NCI-H1417 (cell line): ENCODE measurements at places on chromosomes 16 and 17.

DNA sequence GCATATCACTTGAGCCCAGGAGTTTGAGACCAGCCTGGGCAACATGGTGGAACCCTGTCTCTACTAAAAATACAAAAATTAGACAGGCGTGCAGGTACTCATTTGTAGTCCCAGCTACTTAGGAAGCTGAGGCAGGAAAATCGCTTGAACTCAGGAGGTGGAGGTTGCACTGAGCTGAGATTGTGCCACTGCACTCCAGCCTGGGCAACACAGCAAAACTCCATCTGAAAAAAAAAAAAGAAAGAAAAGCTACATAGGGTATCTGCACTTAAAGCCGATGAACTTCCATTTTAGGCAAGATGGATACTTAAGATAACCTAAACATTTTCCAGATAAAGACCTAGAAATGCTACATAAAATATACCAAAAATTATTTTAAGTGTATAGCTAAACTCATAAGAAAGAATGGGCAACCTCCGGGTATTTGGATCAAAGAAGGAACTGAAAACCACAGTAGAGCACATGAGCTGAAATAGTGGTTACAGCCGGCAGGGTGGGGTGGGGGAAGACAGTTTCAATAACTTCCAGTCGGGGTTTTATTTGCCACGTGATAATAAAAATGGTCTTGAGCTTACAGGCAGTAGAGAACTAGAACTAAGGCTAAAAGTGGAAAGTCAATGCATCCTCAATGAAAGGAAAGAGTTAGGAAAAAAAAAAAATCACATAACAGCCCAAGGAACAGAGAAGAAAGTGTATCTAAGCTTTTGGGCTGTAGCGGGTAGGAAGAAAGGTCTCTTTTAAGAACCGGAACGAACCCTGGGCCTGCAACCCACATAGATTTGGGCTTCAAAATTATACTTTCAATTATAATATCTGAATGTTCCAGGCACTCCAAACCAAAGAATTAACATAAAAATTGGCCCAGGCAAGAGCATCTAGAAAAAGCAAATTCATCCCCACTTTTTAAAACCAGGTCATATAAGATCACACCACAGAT is 53.1 kb downstream of the CFDP1 start:
- no peak for DNase-seq

GRCh38 chr17:68740555-68741447 is 139.6 kb upstream of the FAM20A start:
- no peak for DNase-seq

GRCh38 chr17:29663155-29663554 is 40.4 kb upstream of the CORO6 start:
- DNase-seq: no peak

- DNase-seq: no peak
These were observed 16.1 kb downstream of the SGCA start for GRCh38 chr17:50181591-50182560.

DNA sequence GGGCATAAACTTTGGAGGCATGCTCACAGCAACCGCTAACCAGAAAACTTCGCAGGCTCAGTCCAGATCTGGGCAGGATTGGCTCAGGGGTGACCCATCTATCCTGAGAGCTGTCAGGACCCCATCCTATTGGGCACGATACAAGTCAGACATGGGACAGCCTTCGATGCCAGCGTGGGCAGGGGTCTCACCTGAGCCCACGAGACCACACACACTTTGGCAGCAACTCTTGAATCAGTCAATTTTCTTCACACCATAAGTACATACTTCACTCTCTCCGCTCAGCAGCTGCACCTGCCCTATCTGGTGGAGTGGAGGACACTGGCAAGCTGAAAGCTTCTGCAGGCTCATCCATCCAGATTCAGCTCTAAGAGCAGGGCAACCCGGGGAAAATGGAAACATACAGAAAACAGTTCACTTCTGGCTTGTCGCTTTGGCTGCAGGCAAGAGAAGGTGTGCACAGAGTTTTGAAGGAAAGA is 48.3 kb downstream of the ZFHX3 start:
- DNase-seq: peak; percentile 59

- DNase-seq: no peak
These were observed 1.6 kb downstream of the SEZ6 start for GRCh38 chr17:29004081-29004692.

DNA sequence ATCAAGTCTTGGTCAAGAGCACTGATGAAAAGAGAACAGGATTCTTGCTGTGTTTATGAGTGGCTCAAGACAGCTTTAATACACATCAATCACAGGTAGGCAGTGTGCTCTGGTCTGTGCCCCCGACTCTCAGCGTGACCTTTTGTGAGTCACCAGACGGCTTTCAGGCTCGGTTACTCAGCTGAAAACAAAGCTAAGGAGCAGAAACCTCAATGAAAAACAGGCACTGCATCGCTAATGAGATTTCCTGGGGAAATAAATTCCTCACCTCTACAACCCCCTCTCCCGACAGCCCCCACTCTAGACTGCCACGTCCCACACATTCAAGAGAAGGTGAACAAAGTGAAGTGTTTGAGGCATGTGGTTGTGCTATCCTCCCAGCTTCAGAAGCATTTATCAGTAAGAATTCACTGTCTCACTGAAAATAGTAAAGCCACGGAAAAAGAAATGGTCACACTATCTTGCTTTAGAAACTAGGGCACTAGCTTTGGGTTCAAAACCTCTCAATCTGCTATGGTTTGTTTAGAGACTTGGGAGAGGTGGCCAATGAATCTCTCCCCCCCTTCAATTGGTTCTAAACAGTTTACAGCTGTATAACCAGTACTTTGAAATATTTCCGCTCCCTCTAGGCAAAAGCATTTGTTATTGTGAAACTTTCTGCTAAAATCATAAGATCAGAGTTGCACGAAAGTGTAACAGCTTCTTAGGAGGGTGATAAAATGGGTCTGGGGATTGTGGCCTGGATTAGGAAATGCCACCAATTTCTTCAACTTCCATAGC is 199.5 kb upstream of the PMFBP1 start:
- DNase-seq: peak; percentile 63

GRCh38 chr17:27282054-27282551 is 11.8 kb upstream of the WSB1 start:
- DNase-seq: no peak

- no peak for DNase-seq
These were observed 44.7 kb downstream of the ZNF18 start for GRCh38 chr17:11952610-11953009.

DNA sequence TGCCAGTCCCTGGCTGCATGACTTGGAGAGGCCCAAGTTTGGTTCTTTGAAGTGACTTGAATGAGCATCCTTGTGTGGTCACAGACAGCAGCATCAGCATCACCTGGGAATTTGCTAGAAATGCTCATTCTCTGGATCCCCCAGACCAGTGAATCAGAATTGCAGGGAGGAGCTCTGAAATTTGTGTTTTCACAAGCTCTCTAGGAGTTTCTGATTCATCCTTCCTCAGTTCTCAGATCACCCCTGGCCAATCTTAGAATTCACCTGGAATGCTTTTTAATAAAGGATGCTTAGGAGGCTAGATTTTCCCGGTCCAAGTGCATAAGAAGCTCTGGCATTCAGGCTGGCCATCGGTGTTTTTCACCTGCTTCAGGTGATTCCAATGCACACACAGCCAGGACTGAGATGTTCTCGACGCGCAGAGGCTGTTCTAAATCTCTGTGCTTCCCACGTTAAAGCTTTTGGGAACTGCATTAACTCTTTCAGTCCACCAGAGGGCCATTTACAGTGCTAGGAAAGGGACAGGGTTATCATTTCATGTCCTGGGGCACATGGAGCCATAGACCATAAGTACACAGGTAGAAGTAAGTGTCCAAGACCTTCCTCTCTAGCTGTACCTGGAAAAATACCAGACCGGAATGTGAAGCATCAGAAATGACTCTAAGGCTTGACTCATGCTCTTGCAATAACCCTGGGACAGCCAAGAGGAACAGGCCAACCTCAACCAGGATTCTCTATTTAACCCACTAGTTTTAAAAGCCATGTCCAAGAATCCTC is 85.7 kb upstream of the XYLT1 start:
- no peak for DNase-seq

GRCh38 chr17:65418622-65419021 is 142.8 kb downstream of the AXIN2 start:
- no peak for DNase-seq

DNA sequence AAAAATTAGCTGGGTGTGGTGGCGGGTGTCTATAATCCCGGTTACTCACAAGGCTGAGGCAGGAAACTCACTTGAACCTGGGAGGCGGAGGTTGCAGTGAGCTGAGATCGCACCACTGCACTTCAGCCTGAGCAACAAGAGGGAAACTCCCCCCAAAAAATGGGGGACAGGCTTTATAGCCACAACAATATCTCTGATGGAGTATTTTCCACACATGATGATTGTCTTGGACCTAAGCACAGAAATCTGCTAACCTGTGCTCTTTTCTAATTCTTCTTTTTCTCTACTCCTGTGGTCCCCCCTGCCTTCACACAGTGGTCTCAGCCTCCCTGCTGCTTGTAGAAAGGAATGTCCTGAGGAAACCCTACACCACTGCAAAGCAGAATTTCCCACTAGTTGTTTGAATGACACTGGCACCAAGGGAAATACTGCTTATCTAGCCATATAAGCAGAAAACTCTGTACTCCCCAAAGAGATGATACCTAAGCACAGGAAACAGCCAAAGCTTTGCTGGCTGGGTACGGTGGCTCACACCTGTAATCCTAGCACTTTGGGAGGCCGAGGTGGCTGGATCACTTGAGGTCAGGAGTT is 117.6 kb downstream of the USP31 start:
- DNase-seq: no peak

GRCh38 chr17:80818871-80819270 is 172.8 kb upstream of the CHMP6 start:
- DNase-seq: no peak

- DNase-seq: no peak
These were observed 10.6 kb upstream of the MEFV start for GRCh38 chr16:3266873-3267537.

GRCh38 chr16:85687651-85688471 is 893 bp downstream of the GINS2 start:
- no peak for DNase-seq

GRCh38 chr16:59878479-59878878 is 1144.4 kb upstream of the GOT2 start:
- DNase-seq: no peak

DNA sequence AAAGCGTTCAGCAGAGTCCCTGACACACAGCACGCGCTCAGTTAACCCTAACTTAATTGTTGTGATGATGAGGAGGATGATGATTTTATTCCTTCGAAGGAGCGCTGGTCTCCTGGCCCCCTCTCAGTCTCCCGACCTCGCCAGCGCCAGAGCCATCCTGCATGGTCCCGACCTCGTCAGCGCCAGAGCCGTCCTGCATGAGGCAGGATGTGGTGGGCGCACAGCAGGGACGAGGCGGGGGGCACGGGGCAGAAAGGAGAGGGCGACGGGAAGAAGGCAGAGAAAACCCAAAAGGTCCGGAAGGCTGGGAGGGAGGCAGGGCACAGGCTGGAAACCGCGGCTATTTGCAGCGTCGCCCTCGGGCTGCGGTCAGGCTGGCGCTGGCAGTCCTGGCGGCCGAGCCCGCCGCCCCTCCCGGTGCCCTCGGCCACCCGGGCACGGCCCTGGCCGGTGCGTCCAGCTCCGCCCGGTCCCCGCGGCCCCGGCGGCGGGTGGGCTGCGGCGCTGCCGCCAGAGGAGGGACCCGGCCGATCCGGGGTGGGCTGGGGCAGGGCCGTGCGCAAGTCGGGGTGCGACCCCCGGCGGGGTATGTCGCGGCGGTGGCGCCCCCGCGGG is 3.0 kb upstream of the TAC4 start:
- DNase-seq: no peak

- no peak for DNase-seq
These were observed 37.2 kb downstream of the GNAO1 start for GRCh38 chr16:56228476-56228875.

DNA sequence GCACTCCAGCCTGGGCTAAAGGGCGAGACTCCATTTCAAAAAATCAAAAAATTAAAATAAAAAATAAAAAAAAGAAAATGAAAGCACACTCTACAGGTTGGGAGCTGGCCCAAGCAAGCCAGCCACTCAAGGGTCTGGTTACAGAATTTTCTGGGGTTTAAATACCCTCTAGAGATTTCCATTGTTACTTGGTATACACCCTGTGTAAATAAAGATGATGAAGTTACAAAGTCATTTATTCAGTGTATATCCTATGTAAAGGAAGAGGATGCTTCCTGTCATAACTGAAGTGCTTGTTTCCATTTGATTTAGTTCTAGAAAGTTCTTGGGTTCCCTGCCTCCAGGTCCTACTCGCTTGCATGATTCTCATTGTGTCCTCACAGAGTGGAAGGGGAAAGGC is 79.9 kb upstream of the C17orf78 start:
- peak; percentile 51 for DNase-seq

DNA sequence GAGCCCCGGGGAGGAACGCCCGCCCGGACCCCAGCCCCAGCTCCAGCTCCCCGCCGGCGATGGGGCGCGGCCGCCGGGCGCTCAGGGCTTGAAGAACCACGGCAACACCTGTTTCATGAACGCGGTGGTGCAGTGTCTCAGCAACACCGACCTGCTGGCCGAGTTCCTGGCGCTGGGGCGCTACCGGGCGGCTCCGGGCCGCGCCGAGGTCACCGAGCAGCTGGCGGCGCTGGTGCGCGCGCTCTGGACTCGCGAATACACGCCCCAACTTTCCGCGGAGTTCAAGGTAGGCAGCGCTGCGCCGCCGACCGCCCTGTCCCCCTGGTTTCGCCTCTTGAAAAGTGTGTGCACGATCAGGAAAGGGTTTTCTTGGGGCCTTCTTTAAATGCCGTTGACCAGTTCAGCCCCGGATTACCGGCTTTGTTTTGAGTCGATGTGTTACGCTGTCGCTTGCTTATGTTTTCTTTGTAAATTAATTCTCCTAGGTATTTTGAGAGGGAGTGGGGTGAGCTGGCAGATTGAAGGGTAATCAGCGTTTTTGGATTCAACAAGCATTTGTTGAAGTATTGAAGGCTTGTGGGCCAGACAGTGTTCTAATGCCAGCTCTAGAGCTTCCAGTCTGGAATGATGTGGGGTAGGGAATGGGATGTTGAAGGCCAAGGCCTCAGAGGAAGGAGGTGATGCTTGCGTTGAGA is 681 bp downstream of the USP43 start:
- DNase-seq: peak; percentile 63

DNA sequence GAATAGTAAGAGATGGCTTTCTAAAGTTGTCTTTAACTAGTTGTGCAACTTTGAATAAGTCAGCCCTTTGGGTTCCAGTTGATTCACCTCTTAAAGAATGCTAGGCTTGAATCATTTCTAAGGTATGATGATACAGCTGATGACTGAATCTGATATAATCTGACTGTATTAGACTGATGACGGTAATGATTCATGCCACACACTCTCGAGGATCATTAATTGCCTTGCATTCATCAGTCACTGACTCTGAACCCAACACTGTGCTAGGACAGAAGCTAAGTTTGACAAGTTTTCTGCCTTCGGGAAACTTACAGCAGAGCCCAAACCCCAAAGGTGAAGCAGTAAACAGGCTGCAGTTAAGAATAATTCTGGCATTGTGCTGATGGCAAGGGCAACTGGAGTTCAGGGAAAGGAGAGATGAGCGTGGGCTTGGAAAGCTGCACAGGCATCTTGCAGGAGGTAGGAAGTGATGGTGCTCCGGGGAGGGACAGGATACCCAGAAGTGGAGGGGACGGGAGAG is 25.8 kb downstream of the ASIC2 start:
- DNase-seq: no peak

- DNase-seq: no peak
These were observed 164.0 kb downstream of the RGS9 start for GRCh38 chr17:65301184-65301583.
